Activated effector memory CD4-positive, alpha-beta T cell treated with Interleukin-2 at 50 U/mL for 16 hours (primary cell): ENCODE measurements at places on chromosomes 12 and 14.

- no peak for DNase-seq
Observed at GRCh38 chr12:54024127-54024526, 4.1 kb upstream of the HOXC6 start.

DNA sequence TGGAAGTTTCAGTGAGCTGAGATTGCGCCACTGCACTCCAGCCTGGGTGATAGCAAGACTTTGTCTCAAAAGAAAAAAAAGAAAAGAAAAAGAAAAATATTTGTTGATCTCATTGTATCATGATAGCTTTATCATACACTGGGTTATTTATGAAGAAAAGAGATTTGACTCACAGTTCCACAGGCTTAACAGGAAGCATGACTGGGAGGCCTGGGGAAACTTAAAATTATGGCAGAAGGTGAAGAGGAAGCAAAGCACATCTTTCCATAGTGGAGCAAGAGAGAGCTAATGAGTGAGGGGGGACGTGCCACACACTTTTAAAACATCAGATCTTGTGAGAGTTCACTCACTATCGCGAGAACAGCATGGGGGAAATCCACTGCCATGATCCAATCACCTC is 72.7 kb upstream of the FUT8 start:
- no peak for DNase-seq

DNA sequence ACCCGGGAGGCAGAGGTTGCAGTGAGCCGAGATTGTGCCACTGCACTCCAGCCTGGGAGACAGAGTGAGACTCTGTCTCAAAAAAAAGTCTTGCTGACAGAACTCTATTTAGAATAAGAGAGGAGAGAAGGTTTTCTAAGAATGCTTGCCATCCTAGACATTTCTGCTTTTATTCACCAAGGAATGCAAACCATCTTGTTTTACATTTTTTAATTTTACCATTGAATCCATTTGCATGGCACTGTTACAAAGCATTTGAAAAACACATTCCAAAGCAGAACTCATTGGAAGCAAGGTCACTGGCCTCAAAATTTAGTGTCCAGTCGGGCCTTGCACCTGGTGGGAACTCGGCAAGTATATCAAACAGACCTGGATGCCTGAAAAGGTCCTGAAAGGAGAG is 44.2 kb upstream of the RASSF3 start:
- DNase-seq: no peak

DNA sequence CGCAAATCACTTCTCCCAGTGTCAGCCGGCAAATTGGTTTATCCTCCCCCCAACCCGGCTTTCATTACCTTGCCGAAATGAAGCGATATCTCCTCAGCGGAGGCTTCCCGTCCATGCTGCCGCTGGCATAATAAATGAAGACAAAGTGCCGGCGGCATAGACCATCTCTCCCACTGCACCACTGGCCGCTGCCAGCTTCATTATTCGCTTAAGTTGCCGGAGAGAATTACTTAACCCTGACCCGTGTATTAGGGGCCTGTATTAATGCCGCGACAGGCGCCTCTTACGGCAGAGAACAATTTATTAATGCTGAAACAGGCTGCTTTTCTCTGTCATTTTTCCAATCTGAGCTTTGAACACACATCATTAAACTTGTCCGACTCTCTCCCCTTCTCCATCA is 17.5 kb upstream of the GPATCH2L start:
- DNase-seq: no peak

GRCh38 chr12:67667276-67668073 is 18.9 kb downstream of the DYRK2 start:
- DNase-seq: no peak

DNA sequence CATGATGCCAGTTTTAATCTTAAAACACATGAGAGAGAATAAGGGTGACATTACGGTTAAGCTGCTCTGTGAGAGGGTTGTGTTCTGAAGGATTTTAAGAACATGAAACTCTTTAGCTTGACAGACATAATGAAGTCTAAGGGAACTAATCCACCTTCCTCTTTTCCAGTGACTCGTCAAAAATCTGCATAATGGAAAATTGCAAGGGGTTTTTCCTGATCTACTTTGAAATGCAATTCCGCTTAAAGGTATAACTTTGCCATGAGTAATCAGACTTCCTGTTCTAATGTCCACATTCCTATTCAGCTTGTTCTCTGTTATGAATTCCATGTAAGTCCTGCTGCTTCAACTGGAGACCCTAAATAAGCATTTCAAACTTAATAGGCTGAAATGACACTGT is at the start of gene ZNF705A:
TSS of gene ZNF705A (plus strand) at position 171 of the 400 bp plus-strand sequence. CDS start 15,611 bp downstream, outside the sequence.
- DNase-seq: no peak

DNA sequence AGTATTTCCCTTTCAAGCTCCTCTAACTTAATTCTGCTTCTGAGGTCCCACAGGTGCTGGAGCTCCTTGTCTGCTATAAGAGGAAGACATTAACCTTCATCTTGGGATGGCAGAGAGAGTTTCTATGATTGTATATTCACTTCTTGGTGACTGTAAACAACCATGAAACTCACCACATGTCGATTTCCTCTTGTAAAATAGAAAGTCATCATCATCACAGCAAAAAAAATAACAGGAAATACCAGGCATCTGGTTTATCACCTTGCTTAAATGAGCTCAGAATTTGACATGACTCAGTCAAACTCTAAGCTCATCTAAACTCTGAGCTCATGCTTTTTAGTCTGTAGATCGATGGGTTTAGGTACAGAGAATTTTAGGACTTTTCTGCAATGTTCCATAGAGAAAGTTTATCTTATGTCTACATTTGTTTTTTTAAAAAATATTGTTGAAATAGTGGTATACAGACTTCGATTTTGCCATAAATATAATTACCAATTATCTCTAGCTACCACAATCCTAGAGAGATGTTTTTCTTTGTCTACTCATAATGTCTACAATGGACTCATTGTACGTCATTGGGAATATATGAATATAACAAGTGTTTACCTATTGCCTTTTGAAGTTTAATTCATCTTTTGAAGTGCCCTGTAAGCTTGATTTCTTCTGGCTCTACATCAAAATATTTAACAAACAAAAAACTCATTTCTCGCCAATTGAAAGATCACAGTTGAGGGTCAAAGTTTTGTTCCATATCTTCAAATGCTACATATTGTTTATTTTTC is 58.4 kb downstream of the IGF1 start:
- DNase-seq: no peak

DNA sequence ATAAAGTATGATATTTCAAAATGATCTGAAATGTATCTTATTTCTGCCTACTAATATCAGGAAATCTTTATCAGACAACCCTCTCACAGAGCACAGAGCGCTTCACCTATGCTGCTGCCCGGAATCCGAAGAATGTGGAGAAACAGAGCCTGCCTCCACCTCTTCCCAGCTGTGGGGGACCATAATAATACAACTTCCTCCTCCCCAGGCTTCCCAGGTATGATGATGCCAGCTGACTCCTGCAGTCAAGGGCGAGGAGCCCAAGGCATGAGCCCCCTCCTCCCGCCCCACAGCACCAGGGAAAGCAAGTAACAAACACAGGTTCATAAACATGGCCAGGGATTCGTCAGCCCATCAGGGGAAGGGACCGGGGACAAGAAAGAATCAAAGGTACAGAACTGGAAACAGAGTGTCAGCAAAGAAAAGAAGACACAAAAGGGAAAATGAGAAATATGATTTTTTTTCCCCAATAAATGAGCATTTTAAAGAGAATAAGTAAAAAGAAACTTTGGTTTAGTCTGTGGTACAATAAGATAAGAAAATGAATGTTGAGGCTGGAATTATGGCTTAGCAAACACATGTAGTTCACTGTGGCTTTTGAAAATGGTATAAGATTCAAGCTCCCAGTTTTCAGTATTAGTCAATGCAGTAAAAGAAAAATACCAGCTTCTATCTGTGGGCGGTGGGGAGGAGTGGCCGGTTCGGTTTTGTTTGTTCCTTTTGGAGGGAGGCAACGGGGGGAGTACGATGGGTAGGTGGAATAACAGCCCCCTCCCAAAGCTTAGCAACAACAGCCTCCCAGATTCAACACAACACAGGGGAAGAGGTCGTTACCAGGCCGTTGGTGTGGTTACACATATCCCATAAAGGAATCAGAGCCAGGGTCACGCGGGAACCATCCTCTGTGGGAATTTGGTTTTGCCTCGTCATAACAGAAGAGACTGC is 68.3 kb downstream of the SETD3 start:
- DNase-seq: no peak

GRCh38 chr12:57760347-57760982 is 5.6 kb downstream of the MARCHF9 start:
- DNase-seq: no peak

DNA sequence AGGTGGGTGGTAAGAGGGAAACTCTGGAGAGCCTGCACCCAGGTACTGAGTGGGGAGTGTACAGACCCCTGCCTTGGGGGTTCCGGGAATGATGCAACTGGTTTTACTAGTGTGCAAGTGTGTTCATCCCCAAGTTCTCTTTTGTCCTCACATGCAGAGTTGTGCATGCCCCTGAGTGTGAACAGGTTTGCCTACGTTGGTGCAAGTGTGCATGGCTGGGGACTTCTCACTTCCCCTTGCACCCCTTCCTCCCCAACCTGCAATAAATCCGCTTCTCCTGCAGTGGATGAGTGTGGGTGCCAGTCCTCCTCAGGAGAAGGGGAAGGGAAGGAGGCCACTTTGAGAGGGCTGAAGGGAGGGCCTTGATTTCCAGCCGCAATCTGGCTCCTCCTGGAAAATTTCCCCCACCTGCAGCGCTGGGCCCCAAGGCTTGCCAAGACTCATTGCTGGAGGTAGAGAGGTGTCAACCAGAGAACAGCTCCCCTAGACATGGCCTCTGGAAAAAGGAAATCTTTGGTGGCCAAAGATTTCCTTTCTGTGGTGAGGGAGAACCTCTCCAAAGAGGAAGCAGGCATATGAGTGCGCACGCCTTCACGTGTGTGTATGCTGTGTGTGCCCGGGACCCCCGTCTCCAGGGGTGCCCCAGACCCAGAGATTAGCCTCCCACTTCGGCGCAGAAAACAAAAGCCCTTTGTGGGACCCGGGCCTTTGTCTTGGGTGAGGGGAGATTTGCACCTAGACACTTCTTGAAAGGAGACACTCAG is 5.5 kb downstream of the AQP2 start:
- DNase-seq: no peak

- no peak for DNase-seq
Observed at GRCh38 chr12:75917715-75918114, 113.9 kb downstream of the PHLDA1 start.

- no peak for DNase-seq
Observed at GRCh38 chr12:26032719-26033241, 74.3 kb downstream of the RASSF8 start.

- DNase-seq: no peak
Observed at GRCh38 chr12:123049398-123050240, 69.1 kb downstream of the ARL6IP4 start.

DNA sequence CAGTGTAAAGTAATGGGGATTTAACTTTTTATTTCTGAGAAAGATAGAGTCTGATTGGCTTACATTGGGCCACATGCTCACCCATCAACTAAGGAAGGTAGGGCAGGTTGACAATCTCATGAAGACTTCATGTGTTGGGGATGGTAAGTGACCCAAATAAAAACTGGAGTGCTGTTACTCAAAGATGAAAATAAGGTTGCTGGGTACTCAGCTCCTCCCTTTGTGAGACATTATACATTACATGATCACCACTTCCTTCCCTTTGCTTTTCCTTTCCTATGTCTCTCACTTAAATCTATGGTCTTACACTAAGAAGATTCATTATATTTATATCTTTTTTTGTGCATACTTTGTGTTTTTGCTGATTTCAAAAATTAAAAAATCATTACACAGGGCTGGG is 224.0 kb upstream of the PLXNC1 start:
- no peak for DNase-seq

DNA sequence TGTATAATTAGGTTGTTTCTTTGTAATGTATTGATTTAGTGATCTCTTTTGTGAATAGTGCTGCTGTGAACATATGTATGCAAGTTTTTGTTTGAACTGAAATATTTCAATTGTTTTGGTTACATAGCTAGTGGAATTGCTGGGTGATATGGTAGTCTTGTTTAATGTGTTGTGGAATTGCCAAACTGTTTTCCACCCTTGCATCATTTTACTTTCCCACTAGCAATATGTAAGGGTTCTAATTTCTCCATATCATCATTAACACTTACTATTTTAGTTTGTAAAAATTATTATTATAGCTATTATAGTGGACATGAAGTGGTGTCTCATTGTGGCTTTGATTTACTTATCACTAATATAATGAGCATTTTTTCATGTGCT is 5.9 kb downstream of the G2E3 start:
- DNase-seq: no peak

GRCh38 chr12:109334887-109335286 is 12.8 kb upstream of the MYO1H start:
- DNase-seq: no peak

DNA sequence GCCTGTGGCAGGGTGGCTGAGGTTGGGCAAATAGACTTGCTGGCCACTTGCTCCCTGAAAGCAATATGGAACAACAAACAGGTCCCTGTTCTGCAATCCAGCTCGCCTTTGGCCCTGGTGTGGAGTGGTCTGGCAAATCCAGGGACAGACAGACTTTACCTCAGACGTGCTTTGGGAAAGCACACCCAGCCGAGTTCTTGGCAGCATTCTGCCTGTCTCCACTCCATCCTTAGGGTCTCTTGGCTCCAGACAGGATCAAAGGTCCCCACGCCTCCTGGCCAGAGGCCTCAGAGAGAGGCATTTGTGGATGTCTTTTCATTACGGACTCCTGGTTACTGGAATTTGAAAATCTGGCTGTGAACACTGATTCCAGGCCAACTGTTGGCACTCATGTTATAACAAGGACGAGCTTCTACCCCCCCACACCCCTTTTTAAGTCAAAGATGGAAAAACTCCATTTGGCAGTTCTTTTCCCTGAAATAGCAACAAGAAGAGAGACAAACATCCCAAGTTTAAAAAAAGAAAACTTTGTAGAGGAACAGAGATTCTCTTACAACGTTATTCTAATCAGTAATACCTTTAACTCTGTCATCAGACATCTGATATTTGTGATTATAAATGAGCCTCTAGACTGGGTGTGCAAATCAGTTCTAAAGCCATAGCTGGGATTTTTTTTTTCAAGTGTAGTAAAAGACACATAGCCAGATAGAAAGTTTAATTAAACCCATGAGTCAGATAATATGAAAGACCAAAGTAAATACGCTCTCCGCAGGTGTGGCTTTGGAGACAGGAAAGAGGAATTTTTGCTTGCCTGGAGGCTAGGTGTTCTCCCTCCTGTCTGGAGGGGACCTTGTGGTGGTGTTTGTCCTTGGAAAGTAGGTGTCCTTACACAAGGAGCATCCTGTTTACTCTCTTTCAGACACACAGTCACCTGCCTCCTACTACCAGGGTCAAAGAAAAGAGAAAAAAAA is 60.7 kb downstream of the GALNT8 start:
- DNase-seq: no peak

DNA sequence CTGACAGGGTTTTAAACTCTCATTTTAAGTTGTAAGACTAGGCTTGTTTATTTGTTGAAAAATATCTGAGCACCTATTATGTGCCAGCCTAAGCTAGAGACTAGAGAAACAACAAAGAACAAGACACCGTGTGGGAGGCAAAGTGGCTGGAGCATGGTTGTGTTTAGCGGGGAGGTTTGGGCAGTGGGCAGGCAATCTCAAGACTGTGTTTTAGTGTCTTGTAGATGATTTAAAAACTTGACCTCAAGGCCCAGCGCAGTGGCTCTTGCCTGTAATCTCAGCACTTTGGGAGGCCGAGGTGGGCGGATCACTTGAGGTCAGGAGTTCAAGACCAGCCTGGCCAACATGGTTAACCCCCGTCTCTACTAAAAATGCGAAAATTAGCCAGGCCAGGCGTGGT is 7.8 kb downstream of the RPL36AL start:
- no peak for DNase-seq

GRCh38 chr14:66359500-66359899 is 126.7 kb upstream of the CCDC196 start:
- DNase-seq: no peak
